ENCODE measurements at places on chromosomes 5 and 9.

DNA sequence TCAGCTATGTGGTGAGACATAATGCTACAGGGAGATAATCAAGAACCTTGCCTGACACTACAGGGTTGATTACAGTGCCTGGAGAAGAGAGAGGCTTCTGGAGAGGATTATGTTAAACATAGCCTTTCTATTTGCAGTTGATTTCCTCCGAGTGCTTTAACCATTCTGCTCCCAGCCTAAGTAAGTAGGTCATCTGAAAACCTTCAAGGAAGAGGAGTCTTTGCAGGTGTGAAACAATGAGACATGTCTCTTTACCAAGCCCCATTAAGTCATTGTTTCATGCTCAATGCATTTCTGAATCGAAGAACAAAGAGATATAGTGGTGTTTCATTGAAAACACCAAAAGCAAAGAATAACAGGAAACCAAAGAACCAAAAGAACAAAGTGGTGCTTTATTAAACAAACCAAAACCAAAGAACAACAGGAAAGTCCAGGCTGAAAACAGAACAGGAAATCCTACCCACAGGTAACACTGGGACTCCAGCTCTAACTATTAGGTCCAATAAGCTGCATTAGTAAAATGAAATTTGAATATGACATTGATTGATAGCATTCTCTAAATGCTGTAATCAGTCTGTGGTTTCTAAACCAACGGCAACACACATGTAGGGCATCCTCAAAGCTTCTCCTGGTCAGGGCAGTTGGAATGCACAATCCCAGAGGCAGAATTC, 113.3 kb upstream of the SPATA31D4 start:
- DNase-seq = peak; percentile 50

DNA sequence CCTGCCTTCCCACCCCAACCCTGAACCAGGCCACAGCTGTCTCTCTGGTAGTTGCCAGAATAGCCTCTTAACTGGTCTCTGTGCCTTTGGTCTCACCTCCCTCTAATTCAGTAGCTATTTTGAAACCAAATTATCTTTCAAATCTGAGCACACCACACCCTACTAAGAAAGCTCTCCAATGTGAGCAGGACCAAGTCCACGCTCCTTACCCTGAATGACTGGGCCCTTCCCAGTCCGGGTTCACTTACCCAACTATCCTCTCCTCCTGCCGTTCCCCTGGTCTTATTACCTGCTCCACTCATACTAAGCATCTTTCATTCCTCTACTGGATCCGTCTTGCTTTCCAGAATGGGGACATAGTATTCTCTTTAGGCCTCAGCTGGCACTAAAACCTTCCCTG, 16.8 kb downstream of the ANKH start:
- DNase-seq = no peak

GRCh38 chr5:173191561-173191960, 43.4 kb downstream of the NKX2-5 start:
- no peak for DNase-seq

- DNase-seq = no peak
Observed at GRCh38 chr5:173873306-173873922, 14.7 kb upstream of the CPEB4 start.

- peak; percentile 87 for DNase-seq
Observed at GRCh38 chr9:98045234-98046179, 11.0 kb upstream of the NANS start.

GRCh38 chr5:126542441-126542840, 52.6 kb downstream of the ALDH7A1 start:
- DNase-seq = no peak

- DNase-seq = peak; percentile 72
Observed at GRCh38 chr5:131417240-131417869, 153.5 kb downstream of the CDC42SE2 start.

DNA sequence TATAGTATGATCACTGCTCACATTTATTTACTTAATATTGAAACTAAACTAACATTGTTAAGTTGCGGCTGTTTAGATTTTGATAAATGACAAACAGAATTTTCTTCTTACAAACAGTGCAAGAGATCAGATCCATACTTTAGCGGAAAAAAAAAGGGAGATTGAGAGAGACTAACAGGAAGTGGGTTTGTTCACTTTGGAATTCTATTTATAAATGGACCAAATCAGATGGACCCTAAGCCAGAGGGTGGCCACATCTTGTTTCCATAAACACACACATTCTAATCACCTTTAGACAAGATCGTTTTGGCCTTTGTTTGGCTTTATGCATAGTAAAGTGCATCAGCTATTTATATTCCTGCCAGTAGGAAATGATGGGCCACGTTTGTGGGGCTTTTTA, 381.4 kb upstream of the CD180 start:
- DNase-seq = peak; percentile 5

DNA sequence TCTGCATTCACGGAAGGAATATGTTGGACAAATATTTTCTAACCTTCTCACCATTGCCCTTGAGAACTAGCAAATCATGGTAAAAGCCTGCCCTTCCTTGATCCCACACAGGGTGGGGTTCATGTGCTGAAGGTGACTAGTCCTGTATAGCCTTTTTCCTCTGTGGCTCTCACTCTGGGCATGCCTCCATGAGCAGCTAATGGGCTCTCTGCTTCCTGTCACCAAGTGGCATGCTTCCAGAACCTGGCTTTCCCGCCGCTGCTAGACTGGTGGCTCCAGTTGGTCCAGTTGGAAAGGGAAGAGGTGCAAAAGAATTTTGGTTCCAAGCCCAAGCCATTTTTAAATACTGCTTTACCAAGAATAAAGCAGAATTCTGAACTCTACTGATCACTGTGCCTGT, 35.5 kb downstream of the FBXO10 start:
- DNase-seq = no peak

All from HT1080 (cell line).